ENCODE measurements at places on chromosomes 11 and 22. TPM values are rescaled to one million over a fixed set of nuclear protein-coding genes. Genes with fewer than 3 reads are reported as not detected.

KCNJ5 gene
- total RNA-seq, result 0.23 TPM

DNA sequence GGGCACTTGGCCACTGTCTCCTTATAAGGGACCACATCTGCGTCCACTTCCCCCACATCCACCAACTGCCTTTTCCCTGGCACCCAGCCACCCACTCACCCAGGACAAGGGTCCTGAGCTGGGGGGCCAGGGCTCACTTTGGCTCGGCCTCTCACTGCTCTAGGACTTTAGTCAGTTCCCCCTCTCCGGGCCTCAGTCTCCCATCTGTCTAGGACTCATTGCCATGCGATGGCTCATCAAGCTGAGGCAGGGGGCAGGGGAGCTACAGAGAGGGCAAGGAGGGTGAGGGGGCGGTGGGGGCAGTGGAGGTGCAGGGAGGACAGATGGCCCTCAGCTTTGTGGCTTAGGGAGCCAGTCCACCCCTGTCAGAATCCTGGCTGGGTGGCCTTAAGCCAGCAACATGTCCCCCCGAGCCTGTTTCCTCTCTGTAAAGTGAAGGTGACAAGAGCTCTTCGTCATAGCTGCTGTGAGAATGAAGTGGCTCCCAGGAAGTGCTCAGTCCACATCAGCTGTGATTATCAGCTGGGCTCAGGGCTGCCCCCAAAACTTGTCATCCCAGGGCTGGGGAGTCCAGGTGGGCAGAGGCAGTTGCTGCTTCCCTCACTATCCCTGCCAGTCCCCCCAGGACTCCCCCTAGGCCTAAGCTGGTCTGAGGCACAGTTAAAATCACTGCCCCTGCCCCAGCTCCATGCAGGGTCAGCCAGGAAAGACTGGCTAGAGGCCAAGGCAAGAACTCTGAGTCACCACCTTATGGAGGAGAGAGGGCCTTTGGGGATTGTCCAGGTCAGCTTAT is 14.9 kb downstream of the RAC2 start:
- DNase-seq, result peak; percentile 16

DNA sequence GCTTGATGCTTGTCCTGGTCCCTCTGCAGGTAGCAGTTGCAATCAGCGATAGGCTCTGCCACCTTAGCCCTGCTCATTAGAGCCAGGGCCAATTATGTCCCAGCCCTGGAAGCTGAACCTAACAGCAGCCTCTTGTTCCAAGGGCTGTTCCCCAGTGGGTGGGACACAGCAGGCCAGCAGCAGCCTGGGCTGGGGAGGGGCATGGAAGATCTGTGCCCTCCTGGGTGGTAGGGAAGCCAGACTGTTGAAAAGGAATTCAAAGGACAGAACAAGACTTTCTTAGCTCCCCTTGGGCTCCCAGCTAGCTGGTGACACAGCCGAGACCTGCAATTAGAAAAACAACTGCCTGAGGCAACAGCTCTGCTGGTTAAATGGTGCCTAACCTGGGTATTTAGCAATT is 17.4 kb downstream of the DRD2 start:
- no peak for DNase-seq

DNA sequence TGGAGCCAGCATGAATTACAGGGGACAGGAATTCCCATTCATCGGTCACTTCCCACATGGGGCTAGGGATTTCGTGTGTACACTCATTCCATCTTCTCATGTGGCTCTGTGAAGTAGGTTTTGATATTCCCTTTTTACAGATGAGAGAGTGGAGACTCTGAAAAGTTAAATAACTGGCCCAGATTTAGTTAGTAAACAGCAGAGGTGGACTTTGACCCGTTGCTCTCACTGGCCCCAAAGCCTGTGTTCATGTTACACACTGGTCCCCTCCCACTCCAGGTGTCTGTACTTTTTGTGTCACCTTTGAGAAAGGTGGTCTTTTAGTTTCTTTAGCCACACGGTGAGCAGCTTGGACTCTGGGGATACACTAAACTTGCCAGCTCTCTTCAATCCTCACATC is 108.5 kb downstream of the MICAL2 start:
- DNase-seq, result no peak

- DNase-seq, result no peak
Observed at GRCh38 chr22:47089796-47090460, 327.5 kb downstream of the TBC1D22A start.

DNA sequence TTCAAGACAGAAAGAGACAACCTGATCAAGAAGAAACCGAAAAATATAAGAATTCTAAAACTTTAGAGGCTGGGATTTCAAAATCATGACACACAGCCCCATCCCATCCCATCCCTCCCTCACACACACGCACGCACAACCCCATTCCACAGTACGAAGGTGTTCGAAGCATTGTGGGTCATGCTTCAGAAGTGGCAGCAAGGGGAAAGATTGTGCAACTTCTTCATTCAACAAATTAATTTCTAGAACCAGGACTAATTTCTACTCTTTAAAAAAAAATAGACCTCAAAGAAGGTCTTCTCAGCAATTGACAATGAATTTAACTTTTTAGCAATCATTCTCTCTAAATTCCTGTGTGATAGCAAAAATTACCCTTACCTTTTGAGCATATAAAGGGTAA is 867 bp downstream of the SPA17 start:
- no peak for DNase-seq

DNA sequence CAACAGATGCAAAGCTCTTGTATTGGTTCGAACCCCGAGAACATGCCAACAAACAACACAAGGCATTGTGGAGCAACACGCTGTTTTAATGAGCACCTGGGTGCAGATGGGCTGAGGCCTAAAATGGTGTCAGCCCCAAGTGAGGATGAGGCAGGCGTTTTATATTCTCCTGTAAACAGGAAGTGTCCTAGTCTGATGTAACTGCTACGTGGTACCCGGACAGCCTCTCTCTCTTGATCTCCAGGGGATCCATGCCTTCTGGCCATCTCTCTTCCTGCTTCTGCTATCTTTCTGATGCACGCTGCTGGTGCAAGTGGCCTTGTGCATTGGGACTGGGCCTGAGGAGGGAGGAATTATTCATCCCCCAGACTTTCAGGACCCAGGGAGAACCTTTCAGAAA is 19.4 kb upstream of the VSTM5 start:
- no peak for DNase-seq
